ENCODE measurements at places on chromosomes 6 and 20.

DNA sequence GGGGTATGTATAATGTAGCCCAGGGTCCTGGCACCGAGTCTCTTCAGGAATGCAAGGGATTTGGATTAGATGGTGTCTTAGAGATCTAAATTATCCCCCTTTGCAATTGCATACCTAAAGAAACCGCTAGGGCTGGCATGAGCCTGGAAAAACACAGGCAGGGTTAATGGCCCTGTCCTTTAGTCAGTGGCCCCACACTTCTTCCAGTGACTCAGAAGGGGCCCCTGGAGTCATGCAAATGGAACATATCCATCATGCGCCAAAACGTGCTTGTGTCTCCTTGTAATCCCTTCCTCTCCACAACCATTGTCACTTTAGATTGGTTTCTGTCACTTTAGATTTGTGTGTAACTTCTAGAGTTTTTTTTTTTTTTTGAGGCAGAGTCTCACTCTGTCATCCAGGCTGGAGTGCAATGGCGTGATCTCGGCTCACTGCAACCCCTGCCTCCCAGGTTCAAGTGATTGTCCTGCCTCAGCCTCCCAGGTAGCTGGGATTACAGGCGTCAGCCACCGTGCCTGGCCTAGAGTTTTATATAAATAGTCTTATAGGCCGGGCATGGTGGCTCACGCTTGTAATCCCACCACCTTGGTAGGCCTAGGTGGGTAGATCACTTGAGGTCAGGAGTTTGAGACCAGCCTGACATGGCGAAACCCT lies 8.7 kb upstream of the MYBL2 start:
- DNase-seq, result peak; percentile 25

DNA sequence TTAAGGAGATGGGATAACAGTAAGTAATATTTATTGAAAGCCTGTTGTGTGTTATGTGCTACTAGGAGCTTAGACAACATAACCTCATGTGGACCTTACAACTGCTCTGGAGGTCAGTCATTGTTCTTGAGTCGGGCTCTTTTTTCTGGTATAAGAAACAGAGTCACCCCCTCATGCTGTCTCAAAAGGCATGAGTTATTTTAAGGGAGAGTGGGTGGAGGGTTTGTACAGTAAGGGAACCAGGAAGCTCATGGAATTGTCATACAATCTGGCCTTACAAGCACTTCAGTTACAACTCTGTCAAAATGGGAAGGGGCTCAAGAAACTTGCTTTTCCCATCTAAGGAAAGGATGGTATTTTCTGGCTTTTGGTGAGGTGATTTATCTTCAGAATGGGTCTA lies 16.5 kb upstream of the DSE start:
- DNase-seq, result no peak

DNA sequence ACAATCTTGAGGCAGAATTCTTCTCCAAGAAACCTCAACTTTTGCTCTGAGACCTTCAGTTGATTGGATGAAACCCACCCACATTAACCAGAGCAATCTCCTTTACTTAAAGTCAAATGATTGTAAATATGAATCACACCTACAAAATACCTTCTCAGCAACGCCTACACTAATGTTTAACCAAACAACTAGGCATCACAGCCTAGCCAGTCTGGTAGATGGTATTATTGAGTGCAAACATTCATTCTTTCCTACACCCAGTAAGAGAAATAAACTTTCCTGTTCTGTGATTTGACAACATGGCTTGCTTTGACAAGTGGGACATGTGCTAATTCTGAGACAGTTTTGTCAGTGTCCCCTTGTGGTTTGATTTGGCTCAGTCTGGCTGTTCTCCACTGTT lies 252.2 kb downstream of the HACE1 start:
- DNase-seq, result no peak

DNA sequence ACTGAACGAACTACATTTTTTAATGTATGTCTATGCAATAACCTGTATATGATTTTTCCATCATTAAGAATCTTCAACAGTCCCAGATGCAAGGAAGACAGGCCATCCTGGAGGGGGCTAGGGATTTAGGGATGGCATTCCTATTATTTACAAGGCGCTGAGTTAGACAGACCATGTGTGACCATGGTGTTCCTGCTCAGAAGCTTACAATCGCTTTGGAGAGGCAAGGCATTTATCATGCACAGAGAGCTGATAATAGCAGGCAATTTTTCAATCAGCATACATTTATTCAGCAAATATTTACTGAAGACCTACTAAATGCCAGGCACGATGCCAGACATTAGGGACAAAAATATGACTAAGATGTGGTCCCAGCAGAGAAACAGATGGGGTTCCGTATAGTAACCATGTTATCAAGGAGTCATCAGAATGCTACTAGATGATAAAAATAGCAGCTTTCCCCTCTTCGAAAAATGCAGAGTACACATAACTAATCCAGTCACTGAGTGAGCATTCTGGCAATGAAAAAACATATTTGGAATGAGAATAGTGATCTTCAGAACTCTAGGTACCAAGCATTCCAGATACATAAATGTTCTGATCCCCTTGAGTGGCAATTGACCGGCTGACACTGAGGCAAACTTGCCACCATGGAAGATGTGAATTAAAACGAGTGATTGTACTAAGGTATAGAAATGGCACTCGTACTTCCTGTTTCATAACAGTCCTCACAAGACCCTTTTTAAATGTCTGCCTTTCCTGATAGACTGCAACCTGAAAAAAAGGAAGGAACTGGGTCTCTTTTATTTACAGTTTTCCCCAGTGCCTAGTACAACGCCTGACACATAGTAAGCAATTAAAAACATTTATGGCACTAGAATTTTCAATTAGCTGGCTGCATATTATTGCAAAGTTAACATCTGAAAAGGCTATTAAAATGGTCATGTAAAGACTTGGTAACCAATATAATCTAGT lies 135.7 kb downstream of the ATXN1 start:
- DNase-seq, result no peak

GRCh38 chr6:89116702-89117101 lies 1.2 kb downstream of the SRSF12 start:
- DNase-seq, result no peak

GRCh38 chr20:41538810-41539596 lies 79.2 kb downstream of the CHD6 start:
- DNase-seq, result no peak

GRCh38 chr6:54722328-54722727 lies 124.2 kb upstream of the FAM83B start:
- no peak for DNase-seq

- DNase-seq, result no peak
Measured at GRCh38 chr6:70860045-70860444, 96.8 kb downstream of the B3GAT2 start.

- no peak for DNase-seq
Measured at GRCh38 chr6:130843575-130844320, 16.5 kb downstream of the SMLR1 start.

- no peak for DNase-seq
Measured at GRCh38 chr20:5967469-5967868, 17.0 kb downstream of the MCM8 start.

DNA sequence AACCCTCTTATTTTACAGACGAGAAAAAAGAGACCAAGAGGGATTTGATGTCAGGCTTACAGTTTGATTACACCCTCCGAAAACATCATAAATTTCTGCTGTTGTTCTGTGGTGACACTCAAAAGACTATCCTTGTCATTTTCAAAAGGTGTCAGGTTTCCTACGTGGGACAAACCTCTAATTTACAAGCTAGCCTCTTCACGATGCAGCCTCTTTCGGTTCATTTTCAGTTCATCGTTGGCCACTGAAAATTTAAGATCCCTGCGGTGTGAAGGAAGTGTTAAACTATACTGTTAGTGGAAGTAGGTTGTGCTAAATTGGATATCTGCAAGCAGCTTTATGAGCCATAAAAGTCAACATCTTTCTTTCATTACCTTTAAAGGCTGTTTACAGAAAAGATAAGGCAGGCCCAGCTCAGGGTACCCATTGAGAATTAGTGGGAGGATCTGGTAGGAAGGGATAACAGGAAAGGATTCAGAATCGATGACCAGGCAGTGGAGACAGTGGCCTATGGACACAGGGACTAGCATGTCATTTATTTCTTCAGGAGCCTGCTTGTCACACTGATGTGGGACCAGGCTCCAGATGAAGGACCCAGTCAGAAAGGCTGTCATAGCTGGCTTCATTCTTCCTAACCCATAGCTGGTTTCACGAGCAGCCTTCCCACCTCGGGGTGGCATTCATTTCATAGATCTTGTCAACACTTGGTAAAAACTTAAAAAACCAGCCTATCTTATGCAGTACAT lies 329.1 kb upstream of the SOX4 start:
- DNase-seq, result no peak

DNA sequence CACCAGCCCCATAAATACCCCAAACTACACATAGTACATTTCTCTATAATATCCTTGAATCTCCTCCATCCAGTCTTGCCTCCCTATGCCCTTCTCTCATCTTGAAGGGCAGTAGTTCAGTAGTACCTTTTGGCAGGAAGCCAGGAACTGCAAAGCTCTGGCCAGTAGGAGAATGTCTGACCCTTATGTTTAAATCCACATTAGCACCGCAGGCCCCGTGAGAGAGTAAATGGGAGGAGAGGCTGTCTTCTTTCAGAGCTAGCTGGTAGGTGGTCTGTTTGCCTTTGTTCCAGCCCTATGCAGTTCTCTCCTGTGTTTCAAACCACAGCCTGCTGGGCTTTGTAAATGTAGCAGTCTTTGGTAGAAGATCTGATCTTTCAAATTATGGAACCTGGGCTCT lies 690.7 kb downstream of the DOK5 start:
- DNase-seq, result no peak

- no peak for DNase-seq
Measured at GRCh38 chr6:99136488-99136887, 188.7 kb upstream of the FBXL4 start.

- DNase-seq, result no peak
Measured at GRCh38 chr6:163128324-163128723, 286.2 kb upstream of the QKI start.

DNA sequence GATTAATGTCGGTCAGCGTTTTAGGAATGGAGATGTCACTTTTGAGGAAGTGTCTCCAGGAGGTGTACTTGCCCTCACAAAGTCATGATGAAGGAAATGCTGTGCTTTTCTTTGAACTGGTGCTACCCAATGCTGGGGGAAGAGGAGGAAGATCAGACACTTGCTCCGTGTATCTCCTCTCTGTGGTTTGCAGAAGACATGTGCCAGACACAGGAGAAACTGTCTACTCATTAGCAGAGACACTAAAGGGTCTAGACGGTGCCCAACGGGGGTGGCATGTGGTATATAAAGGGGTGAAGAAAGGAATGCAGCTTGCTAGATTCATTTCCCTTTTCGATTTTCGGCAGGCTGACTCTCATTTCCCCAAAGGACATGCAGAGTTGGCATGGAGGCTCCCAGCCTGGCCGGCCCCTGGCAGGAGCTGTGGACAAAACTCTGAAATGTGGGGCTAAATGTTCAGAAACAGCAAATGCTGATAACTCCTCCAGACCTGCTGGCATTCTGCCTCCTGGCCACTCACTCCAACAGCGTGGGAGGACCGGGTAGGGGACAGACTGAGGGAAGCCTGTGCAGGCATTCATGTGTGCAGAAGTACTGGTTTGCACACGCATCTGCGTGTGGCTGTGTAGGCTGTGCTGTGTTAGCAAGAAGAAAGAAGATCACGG lies 59.6 kb upstream of the QKI start:
- no peak for DNase-seq

DNA sequence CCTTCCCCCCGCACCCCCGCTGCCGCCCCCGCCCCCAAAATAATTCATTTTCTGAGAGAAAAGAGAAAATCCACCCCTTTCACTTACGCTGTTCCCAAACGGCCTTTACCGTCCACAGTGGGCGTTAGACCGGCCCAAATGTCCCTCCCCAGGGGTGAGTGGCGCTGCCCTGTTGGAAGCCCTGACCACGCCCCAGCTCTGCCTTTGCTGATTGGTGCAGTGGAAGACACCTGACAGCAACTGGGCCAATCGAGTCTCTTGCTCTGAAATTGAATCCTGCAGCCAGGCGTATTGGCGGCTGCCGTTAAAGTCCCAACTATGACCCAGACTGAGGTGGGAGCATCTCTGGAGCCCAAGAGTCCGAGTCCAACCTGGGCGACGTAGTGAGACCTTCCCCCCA lies 15.7 kb downstream of the ZFP64 start:
- no peak for DNase-seq

GRCh38 chr20:11217326-11218172 lies 543.8 kb upstream of the JAG1 start:
- no peak for DNase-seq

GRCh38 chr20:19310541-19310940 lies 98.1 kb downstream of the SLC24A3 start:
- no peak for DNase-seq

DNA sequence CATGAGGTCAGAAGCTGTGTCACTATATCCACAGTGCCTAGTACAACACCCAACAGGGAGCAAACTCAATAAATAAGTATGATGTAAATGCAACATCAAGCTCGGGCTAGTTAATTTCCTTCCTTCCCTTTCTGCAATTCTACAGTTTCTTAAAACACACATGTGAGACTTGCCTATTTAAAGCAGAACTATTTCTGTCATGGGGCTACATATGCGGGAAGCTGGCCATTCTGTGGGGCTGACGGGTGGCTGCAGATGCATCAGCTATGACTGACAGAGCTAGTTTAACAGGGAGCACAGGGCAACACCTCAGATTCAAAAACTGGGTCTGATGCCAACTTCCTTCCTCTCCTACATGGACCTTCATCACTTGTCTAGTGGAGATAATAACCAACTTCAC lies 118.1 kb upstream of the ENPP5 start:
- no peak for DNase-seq

- no peak for DNase-seq
Measured at GRCh38 chr20:24756292-24757025, 192.6 kb upstream of the CST7 start.

GRCh38 chr20:52193886-52194545 lies 2.4 kb upstream of the ZFP64 start:
- no peak for DNase-seq

DNA sequence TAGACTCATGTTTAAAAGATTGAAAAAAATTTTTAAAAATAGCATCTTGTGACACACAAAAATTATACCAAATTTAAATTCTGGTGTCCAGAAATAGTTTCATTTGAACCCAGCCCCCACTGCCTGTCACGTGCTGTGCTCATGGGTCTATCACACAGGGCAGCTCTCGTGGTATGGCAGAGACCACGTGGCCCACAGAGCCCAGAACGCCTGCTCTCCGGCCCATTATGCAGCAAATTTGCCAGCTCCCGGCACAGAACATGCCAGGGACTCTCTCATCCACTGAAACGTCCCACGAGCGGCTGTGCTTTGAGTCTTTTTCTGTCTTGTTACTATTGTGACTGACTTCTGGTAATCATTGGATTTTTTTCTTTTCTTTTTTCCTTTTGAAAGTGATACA lies 224.3 kb downstream of the TTLL2 start:
- DNase-seq, result no peak

DNA sequence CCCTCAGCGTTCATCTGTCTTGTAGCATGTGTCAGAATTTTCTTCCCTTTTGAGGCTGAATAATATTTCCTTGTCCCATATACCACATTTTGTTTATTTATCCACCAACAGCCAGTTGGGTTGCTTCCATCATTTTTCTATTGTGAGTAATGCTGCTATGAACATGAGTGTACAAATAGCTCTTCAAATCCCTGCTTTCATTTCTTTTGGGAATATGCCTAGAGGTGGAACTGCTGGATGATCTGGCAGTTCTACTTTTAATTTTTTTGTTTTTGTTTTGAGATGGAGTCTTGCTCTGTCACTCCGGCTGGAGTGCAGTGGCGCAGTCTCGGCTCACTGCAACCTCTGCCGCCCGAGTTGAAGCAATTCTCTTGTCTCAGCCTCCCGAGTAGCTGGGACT lies 64.7 kb downstream of the SASH1 start:
- DNase-seq, result no peak

Data from activated CD8-positive, alpha-beta memory T cell treated with anti-CD3 and anti-CD28 coated beads for 48 hours (primary cell).